ENCODE measurements at places on chromosomes 3 and 15.
A peak's percentile ranks its signal among the peaks of the same experiment; 100 is the strongest.

DNA sequence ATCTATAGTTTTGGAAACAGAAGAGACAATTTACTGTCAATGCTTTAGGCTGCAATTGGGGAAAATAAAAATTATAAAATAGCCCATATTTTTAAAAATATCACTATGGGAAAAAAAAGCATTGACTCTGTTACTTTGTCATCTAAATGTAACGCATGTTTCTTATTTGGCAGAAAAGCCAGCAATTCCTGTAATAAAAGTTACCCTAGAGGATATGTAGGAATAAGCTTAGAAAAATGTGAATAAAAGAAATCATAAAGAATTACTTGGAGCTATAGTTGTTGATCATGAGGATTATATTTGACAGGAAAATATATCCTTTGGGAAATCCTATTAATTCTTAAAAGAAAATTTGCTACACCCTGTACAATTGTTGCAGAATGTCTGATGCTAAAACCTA, 515.4 kb upstream of the IL12A start:
- no peak for DNase-seq

DNA sequence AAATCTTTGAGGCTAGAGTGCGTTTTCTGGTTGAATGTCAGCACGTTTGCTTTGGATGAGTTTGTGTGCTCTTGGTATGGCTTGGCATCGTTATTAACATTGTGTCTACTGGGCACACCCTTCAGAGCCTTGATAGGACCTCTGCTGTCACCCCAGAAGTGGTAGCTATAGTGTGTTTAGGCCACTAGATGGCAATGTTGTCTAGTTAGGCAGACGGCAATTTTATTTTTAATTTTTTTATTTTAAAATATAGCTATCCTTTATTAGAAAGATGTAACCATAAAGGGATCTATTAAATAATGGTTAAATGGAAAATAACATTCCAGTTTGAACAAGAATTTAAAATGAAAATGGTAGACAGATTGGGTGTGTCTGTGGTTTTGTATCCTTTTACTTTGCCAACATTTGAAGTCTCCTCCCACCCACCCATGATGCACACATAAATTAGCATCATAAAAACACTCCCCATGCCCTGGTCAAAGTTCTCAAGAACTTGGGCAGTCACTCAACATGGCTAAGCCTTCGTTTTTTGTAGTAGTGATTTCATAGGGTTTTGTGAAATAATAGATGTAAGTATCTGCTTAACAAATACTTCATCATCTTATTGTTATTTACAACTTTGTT, 200.7 kb downstream of the KCNH8 start:
- DNase-seq, result peak; percentile 19

DNA sequence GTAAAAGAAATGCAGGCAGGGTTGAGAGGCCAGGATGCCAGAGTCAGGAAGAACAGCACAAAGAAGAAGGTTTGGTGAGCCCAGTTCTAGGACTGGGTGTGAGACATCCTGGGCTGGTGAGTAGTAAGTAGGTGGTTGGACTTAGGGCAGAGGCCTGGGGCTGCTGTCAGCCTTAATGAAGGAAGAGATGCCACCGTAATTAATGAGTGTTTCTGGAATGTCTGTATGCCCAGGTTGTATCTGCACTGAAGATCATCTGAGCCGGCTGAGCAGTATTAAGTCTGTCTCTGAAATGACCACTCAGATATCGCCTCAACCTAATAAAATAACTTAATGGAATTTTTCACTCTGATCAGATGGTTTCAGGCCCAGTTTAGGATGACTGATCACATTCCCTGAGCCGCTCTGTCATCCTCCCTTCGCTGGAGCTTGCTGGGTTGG, 532.9 kb upstream of the IL12A start:
- DNase-seq, result peak; percentile 74

DNA sequence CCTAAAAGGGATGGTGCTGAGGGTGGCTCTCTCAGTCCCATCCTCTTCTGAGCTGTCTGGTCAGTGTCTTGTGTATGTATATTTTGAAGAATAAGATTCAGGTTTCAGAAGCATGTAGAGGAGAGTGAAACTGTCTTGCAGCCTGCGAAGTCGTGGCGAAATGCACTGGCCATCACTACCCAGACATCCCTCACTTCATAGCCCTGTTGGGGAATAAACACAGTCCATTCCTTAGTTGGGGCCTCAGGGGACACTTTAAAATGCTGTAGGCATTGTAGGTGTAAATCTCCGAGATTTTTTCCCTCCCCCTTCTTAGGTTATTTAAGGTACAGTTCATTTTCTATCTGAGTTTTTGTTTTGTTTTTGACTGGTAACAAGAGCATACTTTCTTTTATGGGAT, 93.8 kb downstream of the DNASE1L3 start:
- DNase-seq, result no peak

DNA sequence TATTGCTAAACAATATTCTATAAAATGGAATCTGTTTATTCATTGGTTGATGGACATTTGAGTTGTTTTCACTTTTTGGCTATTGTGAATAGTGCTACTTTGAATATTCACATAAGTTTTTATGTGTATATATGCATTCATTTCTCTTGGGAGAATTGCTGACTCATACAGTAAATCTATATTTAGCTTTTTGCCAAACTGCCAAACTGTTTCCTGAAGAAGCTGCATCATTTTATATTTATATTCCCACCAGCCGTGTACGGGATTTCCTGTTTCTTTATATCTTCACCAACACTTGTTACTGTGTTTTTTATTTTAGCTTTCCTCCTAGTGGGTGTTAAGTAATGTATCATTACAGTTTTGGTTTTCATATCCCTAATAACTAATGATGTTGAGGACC, 12.5 kb upstream of the TCAIM start:
- peak; percentile 25 for DNase-seq

DNA sequence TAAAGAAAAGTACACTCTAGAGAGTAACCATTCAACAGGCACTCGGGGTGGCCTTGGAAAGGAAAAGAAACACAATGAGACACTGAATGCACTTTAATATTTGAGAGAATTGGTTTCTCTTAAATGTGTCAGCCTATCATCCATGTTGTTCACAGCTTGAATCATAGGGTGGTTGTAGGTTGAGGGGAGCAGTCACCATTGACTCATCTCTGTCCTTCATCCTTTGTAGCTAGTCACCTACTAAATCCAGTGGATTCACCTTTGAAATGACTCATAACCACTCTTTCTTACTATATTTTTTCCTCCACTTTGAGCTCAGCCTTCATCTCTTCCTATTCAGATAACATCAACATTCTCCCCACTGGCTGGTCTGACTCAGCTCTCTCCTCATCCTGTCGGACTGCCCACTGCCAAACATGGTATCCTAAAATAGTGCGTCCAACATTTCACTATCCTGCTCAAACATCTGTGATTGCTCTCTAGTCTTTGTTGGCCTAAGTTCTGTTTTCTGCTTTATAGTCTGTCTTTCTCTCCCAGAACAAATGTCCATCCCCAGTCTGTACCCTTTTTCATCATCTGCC, 182.7 kb upstream of the GADL1 start:
- DNase-seq, result peak; percentile 99

GRCh38 chr15:68305420-68305871, 27.9 kb downstream of the FEM1B start:
- DNase-seq, result no peak

DNA sequence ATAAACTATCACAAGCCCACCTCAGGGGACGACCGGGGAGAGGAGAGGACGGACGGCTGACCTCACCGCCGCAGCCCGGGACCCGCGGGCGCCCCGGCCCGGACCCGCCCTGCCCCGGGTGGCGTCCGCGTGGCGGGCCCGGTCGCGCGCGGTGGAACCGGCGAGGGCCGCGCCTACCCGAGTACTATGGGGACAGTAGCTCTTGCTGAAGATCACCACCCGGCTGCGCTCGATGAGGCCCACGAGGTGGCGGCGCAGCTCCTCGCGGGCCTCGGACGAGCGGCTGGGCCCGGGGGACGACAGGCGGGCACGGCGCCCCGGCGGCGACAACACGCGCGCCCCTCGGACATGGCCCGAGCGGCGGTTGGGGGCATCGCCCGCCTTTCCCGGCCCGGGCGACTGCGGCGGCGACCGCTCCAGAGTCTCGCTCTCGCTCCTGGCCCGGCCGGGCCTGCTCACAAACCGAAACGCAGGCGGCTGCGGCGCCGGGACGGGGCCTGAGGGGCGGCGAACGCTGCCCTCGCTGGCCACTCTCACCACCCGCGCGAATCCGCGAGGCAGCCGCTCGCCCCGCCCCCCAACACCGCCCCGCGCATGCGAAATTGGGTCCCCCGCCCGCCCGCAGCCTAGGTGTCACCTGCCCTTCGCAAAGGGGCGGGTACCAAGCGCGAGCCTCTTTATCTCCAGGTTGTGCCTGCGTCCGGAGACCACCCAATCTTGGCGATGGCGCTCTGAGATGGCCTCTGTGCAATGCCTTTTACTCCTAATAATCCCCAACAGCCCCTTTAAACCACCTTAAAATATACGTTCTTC, at the start of gene TXNRD3:
Gene TXNRD3, minus strand, starts transcription at position 554 of the 813 bp plus-strand sequence.
- peak; percentile 53 for DNase-seq

DNA sequence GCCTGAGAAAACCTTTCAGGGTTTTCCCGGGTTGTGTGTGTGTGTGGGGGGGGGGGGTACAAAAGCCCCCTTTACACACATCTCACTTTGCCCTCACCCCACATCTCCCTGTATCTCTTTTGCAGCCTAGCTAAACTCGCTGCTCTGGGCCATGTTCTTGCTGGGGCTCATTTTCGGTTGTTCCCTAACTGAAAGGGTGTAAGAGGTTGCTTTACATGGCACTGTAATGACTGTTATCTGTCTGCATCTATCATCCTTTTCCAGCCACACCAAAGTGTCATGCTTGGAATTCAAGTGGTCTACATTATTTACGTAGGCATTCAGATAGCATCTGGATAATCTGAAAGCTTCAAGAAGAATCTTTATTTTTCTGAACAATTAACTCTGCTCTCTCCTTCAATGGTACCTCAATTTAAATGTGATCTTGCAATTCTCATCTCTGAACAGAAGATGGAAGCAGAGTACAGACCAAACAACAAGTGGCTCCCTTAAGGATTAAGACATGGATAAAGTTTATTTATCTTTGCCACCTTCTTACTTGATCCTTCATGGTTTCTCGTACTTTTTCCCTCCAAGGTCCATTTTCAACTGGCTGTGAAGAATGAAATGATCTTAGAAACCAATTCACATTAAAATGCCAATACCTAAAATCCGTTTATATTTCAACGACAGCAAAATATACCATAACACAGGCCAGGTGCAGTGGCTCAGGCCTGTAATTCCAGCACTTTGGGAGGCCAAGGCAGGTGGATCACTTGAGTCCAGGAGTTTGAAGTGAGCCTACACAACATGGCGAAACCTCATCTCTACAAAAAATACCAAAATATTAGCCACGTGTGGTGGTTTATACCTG, 34.9 kb downstream of the DCLK3 start:
- DNase-seq, result peak; percentile 43

- no peak for DNase-seq
Measured at GRCh38 chr3:131900891-131901290, 133.9 kb downstream of the CPNE4 start.

DNA sequence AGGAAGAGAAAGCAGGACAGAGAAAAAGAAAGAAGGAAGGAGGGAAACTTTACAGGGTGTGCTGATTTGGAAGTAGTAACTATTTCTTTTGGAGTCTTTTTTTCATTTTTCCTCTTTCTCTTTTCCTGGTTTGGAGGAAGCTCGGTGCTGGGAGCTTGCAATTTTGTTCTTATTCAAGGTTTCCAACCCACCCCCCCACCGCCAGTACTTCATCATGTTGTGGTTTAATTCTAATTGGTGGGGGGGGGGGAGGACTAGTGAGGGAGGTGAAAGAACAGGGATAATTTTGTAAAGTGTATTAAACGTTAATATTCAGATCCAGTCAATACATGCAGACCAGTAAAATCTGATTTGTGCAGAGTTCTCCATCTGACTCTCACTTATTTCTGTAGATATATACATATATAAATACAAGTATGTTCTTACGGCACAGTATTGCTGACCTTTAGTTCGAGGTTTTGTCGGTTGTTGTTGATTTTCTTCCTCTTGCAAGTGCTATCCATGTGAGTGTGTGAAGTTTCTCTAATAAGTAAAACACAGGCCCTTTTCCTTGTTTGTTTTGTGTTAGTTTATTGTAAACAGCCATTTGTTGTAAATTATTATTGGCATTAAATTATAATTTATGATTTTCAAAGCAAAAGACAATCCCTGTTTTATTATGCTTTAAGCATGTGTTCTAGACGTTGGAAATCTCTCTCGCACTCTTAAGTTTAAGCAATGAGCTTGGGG, 9.3 kb downstream of the NR2F2 start:
- DNase-seq, result no peak

DNA sequence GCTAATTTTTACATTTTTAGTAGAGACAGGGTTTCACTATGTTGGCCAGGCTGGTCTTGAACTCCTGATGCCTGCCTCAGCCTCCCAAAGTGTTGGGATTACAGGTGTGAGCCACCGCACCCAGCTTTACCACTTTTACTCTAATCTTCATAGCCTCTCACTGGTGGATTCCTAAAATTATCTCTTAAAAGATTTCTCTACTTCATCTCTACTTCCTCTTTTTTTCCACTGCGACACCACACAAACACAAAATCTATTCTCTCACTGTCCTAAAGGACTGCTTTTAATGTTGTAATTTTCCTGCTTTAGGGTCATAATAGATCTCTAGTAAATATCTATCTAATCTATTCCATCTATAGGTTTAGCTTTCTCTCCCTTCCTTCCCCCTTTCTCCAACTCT, 34.0 kb upstream of the TBL1XR1 start:
- DNase-seq, result no peak

DNA sequence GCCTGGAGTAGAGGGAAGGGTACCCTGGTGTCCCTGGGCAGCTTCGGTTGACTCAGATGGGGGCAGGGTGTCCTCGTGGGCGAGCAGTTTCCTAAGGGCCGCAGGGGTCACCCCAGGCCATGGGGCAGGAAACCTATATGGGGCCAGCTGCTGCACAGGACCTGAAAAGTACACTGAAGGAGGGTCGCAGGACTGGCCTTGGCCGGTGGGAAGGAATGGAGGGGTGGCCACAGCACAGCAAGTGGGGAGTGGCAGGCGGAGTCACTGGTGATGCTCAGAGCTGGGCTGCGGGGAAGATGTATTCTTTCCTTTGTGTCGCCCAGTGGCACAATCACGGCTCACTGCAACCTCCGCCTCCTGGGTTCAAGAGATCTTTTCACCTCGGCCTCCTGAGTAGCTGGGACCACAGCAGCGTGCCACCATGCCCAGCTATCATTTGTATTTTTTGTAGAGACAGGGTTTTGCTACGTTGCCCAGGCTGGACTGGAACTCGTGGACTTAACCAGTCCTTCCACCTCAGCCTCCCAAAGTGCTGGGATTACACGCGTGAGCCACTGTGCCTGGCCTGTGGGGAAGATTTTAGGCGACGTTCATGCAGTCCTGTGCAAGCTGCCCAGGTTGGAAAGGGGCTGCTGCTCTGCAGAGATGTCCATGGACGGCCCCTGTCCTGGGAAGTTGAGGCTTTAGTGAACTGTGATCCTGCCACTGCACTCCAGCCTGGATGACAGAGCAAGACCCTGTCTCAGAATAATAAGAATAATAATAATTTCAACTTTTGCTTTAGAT, 57.2 kb downstream of the EFCAB12 start:
- DNase-seq, result no peak

GRCh38 chr3:159488602-159489001, 500.0 kb upstream of the IL12A start:
- DNase-seq, result no peak

DNA sequence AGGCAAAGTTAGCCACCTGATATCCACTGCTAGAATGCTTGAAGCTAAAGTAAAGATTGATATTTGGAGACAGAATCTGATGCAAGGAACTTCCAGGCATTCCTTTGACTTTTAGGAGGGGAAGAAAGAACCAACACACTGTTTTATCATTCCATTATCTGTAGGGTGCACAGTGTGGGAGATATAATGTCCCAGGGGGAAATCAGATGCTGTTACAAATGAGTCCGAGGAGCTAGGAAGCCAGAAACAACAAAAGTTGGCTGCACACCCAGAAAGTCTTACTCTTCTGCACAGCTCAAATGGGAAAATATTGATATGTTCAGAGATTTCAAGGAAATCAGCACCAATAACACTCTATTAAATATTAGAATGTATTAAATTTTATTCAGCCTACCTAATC, 113.6 kb upstream of the ROBO1 start:
- no peak for DNase-seq
